ENCODE measurements at places on chromosomes 6 and 20. TPM values are rescaled to one million over a fixed set of nuclear protein-coding genes. Genes with fewer than 3 reads are reported as not detected.

Gene BTN1A1
- not detected for polyA plus RNA-seq

Gene CDH22
- polyA plus RNA-seq: not detected

GRCh38 chr6:158043008-158043407, 61.3 kb downstream of the SYNJ2 start:
- no peak overlapping the region for H3K4me3 ChIP-seq
- DNase-seq: no peak
- H3K27me3 ChIP-seq: no peaks in the 10 kb centered on the region
- no peak overlapping the region for H3K27ac ChIP-seq

GRCh38 chr20:25055711-25056495, 2.0 kb downstream of the ACSS1 start:
- peak overlapping the region; percentile 88 for H3K4me3 ChIP-seq
- H3K27ac ChIP-seq: peak overlapping the region; percentile 93
- no peak for DNase-seq
- H3K27me3 ChIP-seq: peaks cover 24% of the 10 kb centered on the region

- H3K36me3 ChIP-seq: peaks cover 3% of the 10 kb centered on the region
- no peak overlapping the region for H3K4me3 ChIP-seq
- no peak for DNase-seq
- peaks cover 7% of the 10 kb centered on the region for H3K4me1 ChIP-seq
- H3K27ac ChIP-seq: no peak overlapping the region
Observed at GRCh38 chr20:50850721-50851286, 55.9 kb downstream of the BCAS4 start.

GRCh38 chr6:132251711-132252110, 149.6 kb downstream of the MOXD1 start:
- no peaks in the 10 kb centered on the region for H3K36me3 ChIP-seq
- H3K4me3 ChIP-seq: no peak overlapping the region
- no peak for DNase-seq
- no peaks in the 10 kb centered on the region for H3K27me3 ChIP-seq
- H3K27ac ChIP-seq: no peak overlapping the region

DNA sequence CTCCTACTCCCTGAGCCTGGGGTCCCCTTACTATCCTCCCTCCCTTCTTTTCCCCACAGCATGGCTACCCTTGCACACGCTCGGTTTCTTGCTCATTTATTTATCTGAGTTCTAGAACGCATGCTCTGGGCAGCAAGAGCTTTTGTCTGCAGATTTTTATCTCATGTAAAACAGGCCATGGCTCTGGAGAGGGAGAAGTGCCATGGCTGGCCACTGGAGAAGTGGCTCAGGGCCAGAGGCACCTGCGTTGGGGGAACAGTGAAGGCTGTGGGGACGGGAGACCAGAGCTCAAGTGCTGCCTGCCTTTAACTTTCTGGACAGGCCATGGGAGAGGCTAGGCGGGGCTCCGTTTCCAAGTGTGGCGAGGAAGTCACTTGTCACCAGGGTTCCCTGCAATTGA, 177.7 kb upstream of the SULF2 start:
- no peak overlapping the region for H3K4me3 ChIP-seq
- H3K27me3 ChIP-seq: peaks cover 7% of the 10 kb centered on the region
- H3K4me1 ChIP-seq: no peaks in the 10 kb centered on the region
- DNase-seq: no peak
- no peak overlapping the region for H3K27ac ChIP-seq

DNA sequence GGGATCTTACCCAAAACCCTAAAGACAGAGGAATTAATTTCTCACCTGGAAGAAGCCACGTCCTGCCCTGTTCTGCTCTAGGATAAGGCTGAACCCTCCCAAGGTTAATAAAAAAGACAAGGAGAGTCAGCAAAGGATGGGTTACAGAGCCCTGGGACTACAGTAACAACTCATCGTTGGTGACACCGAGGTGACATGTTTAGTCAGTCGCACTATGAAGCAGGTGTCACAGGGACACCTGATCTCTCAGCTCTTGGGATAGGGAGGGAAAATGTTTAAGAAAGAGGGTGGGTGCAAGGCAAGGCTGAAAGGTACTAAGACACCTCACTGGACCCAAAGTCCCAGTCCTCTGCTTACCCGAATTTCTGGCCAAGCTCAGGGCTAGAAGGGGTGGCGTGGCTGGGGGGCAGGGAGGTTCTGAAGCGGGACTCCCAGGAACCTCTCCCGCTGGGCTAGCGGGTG, 562 bp downstream of the MOCS1 start:
- peaks cover 27% of the 10 kb centered on the region for H3K4me1 ChIP-seq
- peaks cover 3% of the 10 kb centered on the region for H3K27me3 ChIP-seq
- peak overlapping the region; percentile 87 for H3K27ac ChIP-seq
- peak overlapping the region; percentile 89 for H3K4me3 ChIP-seq
- H3K36me3 ChIP-seq: no peaks in the 10 kb centered on the region
- no peak for DNase-seq

DNA sequence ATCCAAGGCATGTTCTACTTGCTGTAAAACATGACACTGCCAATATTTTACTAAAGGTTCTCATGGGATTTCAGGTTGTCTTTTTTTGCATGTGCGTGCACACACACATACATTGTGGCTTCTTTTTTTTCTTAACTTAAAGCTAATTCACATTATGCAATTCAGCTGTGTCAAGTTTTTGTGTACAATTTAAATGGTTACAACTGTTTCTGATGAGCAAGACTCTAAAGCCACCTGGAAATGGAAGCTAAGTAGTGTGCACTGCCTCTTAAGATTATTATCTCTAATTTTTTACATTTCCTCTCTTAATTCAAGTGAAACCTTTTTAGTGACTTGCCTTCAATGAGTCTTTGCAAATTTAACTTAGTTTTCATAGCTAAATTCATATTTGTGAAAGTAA, 75.3 kb downstream of the TULP4 start:
- H3K27me3 ChIP-seq: no peaks in the 10 kb centered on the region
- H3K36me3 ChIP-seq: no peaks in the 10 kb centered on the region
- H3K27ac ChIP-seq: no peak overlapping the region
- H3K4me1 ChIP-seq: peaks cover 8% of the 10 kb centered on the region
- no peak for DNase-seq
- H3K4me3 ChIP-seq: no peak overlapping the region

All from immature natural killer cell (primary cell).